ENCODE measurements at places on chromosomes 13 and 19.

GRCh38 chr19:28242317-28242927 is 970.5 kb downstream of the UQCRFS1 start:
- DNase-seq: peak; percentile 59

- DNase-seq: no peak
Measured at GRCh38 chr13:32390048-32390447, 37.9 kb downstream of the N4BP2L1 start.

- DNase-seq: no peak
Measured at GRCh38 chr19:912181-913079, 589 bp downstream of the R3HDM4 start.

DNA sequence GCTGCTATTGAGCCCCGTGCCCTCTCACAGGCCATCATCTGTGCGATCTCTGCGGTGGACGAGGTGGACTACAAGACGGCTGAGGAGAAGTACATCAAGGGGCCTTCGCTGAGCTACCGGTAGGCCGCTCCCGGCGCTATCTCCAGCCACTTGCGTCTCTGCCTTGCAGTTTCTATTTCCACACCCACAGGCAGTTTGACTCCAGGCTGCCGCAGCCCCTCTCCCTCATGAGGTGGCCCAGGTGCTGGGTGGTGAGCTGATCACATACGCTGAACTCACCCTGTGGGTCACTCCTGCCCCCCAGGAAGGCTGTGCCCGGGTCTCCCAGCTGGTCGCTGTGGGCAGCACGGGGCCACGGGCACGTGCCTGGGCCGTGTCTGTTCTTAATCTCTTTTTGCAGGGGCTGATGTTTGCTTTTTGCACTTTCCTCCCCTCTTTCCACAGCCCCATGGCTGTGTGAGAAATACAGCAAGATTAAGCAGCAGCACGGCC is 10.6 kb upstream of the NDUFS7 start:
- DNase-seq: no peak

- no peak for DNase-seq
Measured at GRCh38 chr13:87356314-87356713, 314.9 kb upstream of the SLITRK5 start.

GRCh38 chr13:28716511-28716910 is 2.3 kb downstream of the SLC46A3 start:
- peak; percentile 73 for DNase-seq

GRCh38 chr19:317710-318508 is 26.7 kb downstream of the MIER2 start:
- no peak for DNase-seq

DNA sequence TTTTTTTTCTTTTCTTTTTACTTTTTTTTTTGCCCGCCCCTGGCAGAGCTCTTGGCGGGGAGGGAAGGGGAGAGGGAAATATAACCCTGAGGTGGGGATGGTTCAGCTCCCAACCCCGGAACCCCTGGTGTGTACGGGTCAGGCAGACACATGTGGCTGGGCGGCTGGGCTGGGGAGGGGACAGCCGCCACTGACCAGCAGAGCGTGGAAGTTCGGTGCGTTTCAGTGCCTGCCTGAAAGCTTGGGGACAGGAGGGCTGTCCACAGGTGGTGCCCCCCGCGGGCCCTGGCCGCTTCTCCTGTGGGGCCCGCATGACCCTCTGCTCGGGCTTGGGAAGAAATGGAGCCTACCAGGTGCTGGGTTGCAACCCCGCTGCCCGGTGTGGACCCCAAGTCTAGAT is 5.2 kb upstream of the MYDGF start:
- no peak for DNase-seq

DNA sequence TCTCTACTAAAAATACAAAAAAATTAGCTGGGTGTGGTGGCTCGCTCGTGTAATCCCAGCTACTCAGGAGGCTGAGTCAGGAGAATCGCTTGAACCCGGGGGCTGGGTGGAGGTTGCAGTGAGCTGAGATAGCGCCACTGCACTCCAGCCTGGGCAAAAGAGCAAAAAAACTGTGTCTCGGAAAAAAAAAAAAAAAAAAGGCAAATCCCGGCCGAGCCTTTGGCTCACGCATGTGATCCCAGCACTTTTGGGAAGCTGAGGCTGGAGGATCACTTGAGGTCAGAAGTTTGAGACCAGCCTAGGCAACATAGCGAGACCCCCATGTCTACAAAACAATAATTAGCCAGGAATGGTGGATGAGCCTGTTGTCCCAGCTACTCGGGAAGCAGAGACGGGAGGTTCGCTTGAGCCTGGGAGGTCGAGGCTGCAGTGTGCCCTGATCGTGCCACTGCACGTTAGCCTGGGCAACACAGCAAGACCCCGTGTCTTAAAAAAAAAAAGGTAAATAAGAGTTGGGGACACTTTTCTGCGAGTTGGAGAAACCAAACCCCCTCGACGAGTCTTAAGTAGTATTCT is 574 bp upstream of the GPX4 start:
- DNase-seq: peak; percentile 71

DNA sequence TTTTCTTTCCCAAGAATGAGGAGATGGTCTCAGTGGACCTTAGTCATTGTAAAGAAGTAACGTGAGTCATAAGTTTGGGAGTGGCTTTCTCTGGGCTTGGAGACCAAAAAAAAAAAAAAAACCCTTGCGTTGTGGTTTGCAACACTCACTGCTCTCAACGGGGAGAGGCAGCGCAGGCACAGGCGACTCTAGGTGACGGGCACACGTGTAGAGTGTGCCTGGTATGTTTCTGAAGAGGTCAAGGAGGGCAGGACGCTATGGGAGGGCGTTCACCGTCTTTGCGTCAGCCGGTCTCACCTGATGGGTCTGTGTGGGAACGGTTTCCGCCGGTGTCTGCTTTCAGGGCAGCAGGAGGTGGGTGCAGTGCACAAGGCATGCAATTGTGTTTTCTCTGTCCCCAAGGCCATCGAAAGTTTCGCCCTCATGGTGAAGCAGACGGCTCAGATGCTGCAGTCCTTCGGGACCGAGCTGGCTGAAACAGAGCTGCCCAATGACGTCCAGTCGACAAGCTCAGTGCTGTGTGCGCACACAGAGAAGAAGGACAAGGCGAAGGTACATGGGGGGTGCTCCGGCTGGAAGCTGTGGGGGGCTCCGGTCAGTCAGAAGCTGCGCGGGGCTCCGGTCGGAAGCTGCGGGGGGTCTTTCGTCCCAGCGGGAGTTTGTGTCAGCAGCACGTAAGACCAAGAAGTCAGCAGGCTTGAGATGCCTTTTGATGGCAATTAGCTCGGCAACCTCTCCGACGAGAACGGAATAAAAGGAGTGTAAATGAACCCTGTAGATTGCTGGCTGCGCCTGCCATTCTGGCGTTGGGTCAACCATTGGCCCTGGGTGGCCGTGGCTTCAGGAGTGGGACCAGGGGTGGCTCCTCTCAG is 40.8 kb upstream of the F7 start:
- DNase-seq: peak; percentile 92

DNA sequence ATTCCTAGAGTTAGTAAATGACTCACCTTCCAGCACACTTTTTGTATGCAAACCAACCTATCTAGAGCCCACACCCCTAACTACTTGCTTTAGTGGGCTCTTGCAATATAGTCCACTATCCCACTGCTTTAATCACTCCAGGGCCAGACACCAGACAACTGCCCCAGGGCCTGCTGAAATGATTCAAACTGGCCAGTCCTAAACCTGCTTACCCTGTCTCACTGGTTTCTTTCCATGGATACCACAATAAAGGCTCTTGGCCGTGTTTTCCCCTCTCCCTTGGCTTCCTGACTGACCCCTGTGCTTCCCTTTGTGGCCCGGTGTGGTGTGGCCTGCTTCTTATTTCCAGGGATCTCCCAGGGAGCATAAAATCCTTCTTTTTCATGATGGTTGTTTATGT is 14.6 kb downstream of the HS6ST3 start:
- no peak for DNase-seq

DNA sequence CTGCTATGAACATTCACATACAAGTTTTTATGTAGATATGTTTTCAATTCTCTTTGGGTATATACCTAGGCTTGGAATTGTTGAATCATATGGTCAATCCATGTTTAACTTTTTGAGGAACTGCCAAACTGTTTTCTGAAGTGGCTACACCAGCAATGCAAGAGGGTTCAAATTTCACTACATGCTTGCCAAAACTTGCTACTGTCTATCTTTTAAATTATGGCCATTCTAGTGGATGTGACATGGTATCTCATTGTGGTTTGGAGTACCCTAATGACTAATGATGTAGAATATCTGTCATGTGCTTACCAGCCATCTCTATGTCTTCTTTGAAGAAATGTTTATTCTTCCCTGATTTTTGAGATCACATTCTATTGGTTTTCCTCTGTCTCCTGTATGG is 860.3 kb downstream of the DIAPH3 start:
- no peak for DNase-seq

DNA sequence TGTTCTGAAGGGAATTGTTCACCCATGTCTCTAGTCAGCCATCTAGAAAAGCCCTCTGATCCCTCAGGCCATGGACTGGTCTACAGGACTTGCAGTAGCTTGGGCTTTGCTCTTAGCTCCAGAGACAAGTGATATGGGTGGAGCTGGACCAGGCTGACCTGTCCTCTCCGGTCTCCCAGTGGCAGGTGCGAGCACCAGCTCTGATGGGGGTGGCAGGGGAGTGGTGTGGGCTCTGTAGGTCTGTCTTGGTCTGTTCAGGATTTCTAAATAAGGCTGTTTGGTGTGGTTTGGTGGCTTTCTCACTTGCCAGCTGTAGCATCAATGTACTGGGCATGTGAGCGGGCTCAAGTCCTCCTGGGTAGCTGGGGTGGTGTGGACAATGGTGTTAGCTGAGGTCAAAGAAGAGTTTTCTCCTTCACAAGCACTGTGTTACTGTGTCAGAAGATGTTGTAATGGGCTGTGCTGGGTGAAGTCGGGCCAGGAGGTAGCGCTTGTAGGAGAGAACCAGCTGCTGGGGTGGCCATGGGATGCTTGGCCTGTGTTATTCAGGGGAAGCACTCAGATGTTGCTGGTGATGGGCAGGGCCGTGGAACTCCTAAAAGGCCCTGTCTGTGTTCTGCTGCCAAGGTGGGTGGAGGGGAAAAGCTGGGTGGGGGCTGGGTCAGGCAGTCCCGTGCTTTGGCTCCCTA is 16.9 kb downstream of the GPC6 start:
- no peak for DNase-seq

DNA sequence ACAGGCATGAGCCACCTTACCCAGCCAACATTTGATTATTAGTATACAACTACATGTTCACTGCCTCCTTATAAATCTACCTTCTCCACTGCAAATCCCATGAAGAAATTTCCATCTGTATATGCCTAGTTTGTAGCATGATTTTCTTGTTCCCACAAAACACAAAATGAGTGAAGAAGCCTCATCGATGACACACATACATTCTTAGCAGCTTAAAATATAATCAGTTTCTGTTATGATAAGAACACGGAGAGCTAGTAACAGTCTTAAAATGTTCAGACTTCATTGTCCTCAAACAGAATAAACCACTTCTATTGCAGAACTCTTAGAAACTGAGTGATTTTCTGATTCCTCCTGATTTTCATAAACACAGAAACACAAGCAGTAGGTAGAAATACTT is 740.5 kb downstream of the PCDH9 start:
- no peak for DNase-seq

DNA sequence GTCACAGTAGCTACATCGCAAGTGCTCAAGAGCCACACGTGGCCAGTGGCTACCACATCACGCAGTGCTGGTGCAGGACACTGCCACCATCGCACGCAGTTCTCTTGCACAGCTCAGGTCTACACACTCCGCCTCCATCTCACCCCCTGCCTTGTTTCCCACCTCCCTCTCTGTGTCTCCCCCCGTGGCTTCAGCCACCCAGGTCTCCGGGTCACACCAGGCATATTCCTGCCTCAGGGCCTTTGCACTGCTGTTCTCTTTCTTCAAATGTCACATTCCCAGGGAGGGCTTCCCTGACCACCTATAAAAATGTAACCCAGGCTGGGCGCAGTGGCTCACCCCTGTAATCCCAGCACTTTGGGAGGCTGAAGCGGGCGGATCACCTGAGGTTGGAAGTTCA is 10.6 kb downstream of the CCDC8 start:
- DNase-seq: no peak

DNA sequence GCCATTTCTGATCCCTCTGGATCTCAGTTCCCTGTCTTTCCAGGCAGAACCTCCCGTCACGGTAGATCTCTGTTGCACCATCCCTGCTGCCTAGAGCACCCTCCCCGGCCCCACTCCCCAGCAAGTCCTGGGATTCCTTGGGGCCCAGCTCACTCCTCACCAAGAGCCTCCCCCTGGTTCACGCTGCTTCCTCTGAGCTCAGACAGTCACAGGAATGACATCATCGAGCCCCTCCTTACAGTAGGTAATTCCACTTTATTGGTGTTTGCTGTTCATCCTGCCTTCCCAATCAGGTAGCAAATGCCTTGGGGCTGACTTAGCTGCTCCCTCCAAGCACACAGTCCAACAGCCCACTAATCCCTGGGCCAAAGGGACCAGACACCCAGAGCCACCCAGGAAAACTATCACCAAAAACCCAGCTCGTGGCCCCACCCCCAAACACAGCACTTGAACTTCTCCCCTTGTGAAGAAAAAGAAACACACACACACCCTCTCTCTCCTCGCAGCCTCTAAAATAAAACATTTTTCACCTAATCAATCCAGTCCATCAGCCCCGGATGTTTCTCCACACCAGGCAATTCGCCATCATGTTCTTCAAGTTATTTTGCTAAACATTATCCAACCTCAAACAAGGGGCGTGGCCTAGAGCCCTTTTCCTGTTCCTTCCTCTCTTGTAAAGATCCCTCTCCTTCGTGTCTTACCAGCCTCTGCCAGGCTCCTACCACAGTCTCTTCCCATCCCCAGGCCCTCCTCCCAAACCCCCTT is 2.5 kb downstream of the NAPA start:
- DNase-seq: peak; percentile 64

DNA sequence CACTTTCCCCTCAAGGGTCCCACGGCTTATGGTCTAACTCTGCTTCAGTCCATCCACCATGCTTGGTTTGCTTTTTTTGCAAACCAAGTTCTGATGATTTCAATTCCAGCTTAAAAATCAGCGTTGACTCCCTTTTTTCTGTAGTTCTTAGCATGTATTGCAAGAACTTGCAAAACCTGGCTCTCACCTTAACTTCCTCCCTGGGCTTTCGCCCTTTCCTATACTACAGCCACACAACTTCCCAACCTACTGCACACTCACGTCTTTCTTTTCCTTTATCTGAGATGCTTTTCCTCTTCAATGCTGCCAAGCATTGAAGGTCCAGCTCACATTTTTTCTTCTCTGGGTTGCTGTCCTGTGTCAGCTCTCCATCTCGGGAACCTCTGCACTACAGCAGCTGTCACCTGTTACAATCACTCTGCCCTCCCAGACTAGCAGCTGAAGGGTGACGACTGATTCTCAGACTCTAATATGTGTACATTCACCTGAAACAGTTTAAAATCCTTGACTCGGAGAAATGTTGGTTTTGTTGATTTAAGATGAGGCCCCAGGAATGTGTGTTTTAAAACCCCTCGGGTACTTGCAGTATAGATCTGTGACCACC is 143.7 kb downstream of the FREM2 start:
- no peak for DNase-seq

Measured in fibroblast of the aortic adventitia (primary cell).